ENCODE measurements at places on chromosomes 7 and 10. TPM values are rescaled to one million over a fixed set of nuclear protein-coding genes. Genes with fewer than 3 reads are reported as not detected.

The CTAGE4 gene
- total RNA-seq: not detected

The ZNF467 gene
- not detected for total RNA-seq

GRCh38 chr7:17638727-17639126, 301.6 kb downstream of the SNX13 start:
- peaks cover 7% of the 10 kb centered on the region for H3K4me1 ChIP-seq
- no peaks in the 10 kb centered on the region for H3K27me3 ChIP-seq
- no peak for DNase-seq
- H3K27ac ChIP-seq: no peak overlapping the region

DNA sequence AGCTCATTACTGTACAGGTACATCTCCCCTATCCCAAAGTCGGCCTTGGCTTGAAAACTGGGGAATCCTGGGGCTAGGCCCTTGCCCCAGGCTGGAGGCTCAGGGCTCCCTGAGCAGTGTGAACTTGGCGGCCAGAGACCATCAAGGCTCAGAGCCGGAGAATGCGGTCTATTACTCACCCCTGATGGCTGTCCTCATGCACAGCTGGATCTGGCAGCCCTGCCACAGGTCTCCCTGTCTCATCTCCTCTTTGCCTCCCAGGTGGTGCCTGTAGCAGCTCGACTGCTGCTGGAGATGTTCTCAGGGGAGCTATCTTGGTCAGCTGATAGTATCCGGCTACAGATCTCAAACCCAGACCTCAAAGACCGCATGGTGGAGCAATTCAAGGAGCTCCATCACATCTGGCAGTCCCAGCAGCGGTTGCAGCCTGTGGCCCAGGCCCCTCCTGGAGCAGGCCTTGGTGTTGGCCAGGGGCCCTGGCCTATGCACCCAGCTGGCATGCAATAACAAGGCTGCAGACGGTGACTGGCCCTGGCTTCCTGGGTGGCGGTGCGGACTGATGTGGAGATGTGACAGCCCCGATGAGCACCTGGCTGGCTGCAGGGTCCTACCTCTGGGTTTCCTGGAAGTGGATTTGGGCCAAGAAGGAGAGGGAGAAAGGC, 10.7 kb downstream of the IRF5 start:
- no peak overlapping the region for H3K4me3 ChIP-seq
- no peaks in the 10 kb centered on the region for H3K4me1 ChIP-seq
- peaks cover 7% of the 10 kb centered on the region for H3K36me3 ChIP-seq
- H3K27me3 ChIP-seq: no peaks in the 10 kb centered on the region
- no peak for DNase-seq
- H3K27ac ChIP-seq: no peak overlapping the region

The TAS2R3 gene
- total RNA-seq: 0.55 TPM

Data from HepG2 (cell line).